ENCODE measurements at places on chromosomes 1 and 21.

- no peak for DNase-seq
These were observed 151.6 kb downstream of the DISC1 start for GRCh38 chr1:231778009-231778719.

DNA sequence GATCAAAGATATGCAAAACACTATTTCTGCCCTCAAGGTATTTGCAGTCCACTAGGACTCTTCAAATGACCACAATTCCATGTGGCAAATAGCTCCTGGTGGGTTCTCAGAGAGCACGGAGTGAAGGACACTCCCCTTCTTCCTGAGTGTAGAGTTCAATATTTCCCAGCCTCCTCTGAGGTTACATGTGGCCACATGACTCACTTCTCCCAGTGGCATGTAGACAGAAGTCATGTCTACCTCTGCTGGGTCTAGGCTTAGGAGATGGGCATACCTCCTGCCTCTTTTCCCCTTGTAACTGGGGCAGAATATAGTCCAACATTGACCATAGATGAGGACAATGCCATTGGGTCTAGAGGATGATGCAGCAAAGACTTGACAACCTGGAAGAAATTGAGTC is 191.4 kb downstream of the MIS18A start:
- DNase-seq, result no peak

GRCh38 chr1:86713477-86713876 is 9.1 kb downstream of the SH3GLB1 start:
- no peak for DNase-seq

GRCh38 chr1:46478721-46479485 is 10.7 kb upstream of the DMBX1 start:
- DNase-seq, result no peak

DNA sequence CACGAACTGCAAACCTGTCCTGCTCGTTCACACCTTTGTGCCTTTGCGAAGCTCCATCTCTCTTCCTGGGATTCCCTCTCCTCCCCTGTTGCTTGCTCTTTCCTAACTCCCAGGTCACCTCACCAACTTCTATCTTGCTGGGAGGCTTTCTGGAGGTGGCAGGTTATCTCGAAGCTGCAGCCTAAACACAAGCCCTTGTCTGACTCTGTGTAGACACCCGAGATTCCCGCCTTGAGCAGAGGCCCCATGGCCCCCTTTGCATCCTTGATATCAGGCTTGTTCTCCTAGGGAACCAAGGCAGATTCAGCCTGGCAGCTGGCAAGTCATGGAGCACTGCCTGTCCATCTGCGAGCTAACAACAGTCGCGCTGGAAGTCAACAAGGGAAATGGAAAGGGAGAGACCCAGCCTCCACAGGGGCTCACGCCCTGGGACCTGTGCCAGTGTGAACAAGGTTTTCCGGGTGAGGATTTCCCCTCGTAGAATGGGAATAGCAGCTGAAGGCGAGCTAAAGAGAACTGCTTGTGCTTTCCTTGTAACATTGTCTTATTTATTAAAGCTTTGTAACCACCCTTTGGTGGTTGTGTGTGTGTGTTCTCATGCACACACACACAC is 109.5 kb upstream of the JUN start:
- DNase-seq, result no peak

DNA sequence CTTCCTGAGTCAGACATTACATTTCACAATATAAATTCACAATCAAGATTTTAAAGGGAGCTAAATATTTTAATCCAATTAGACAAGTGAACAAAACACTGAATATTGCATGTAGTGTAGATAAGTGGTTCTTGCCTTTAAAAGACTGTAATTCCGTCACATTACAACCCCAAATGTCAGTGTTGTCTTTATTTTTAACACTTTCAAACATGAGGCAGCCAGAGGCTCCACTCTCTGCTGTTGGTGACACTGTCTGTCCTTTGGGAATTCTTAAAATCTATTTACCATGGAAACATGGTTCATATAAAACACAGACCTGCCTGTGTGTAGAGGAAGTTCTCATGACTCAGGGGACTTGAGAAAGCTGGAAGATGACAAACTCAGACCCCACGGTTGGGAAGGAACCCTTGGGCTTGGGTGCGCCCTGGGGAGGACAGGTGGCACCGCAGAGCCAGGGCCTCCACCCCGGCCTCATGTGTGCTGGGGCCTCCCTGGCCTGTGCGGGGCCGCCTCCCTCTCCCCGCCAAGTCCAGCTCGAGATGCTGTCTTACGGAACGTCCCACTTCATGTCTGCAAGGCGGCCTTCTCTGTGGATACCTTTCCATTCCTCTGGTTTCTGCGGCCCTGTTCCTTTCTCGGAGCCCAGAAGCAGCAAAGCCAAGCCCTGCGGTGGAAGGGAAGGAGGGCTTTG is 239.0 kb downstream of the SDCCAG8 start:
- DNase-seq, result no peak

DNA sequence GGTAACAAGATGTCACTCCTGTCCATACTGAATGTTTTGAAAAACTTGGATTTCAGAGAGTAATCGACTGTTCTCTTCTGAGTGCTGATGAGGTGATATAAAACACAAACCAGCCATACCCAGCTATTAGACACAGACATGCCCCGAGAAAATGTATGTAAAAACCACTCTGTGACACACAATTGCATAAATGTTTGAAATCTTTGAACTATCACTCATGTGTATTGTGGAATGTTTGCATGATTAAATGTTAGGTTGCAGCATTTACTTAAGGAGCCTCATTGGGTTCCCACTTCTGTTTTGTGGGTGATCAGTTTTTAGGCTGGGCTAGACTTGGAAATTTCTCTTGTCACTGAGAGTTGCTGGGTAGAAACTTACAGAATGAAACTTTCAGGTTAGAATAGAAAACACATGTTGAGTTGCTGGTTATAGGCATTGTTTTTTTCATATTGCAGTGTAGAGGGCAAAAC is 270.4 kb upstream of the B3GALT2 start:
- no peak for DNase-seq

- no peak for DNase-seq
These were observed 14.0 kb downstream of the KDF1 start for GRCh38 chr1:26946270-26946669.

GRCh38 chr21:36542312-36543101 is 62.6 kb upstream of the CLDN14 start:
- no peak for DNase-seq

- no peak for DNase-seq
These were observed 248.4 kb downstream of the RHOU start for GRCh38 chr1:228983661-228984060.

- no peak for DNase-seq
These were observed 61.9 kb downstream of the ERG start for GRCh38 chr21:38436341-38436740.

DNA sequence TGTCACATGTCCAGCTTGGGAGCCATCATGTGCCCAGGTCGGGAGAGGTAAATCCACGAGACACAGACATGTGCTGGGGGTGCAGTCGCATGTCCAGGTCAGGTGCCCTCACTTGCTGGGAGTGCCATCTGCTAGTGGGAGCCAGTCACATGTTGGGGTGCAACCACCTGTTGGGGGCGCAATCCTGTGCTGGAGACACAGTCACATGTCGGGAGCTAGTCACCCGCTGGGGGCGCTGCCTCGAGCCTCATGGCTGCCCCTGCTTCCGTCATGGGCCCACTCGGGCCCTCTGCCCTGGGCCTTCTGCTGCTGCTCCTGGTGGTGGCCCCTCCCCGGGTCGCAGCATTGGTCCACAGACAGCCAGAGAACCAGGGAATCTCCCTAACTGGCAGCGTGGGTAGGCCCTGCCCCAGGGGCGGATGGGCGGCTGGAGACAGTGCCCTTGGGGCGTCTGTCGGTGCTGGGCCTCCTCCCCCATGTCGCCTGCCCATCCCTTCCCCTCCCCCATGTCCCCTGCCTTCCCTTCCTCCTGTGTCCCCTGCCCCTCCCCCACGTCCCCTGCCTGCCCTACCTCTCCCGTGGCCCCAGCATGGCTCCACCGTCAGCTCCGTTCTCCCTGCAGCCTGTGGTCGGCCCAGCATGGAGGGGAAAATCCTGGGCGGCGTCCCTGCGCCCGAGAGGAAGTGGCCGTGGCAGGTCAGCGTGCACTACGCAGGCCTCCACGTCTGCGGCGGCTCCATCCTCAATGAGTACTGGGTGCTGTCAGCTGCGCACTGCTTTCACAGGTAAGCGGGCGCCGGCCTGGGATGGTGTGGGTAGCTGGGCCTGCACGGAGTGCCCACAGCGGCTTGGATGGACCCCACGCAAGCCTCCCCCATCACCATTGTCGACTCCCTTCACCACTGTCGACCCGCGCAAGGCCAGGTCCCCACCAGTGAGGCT is at the start of gene PRSS38:
TSS of gene PRSS38 (plus strand) at position 208 of the 942 bp plus-strand sequence. CDS start at position 250, 42 bp downstream.
- no peak for DNase-seq

- DNase-seq, result no peak
These were observed 33.7 kb downstream of the SPTA1 start for GRCh38 chr1:158652721-158653334.

DNA sequence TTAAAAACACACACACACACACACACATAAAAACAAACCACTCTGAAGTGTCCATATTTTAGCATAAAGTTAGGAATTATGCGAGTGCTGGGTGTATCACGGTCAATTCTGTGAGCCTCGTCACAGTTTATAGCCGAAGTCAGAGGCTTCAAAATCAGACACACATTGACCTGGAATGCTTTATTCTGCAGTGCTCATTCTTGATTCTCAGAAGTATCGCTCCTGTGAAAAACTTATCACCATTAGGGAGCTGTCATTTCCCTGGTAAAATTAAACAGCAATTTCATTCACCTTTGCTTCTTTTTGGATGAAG is 8.7 kb upstream of the IRF2BP2 start:
- DNase-seq, result no peak

- DNase-seq, result no peak
These were observed 90.1 kb downstream of the DMRTB1 start for GRCh38 chr1:53549287-53549686.

DNA sequence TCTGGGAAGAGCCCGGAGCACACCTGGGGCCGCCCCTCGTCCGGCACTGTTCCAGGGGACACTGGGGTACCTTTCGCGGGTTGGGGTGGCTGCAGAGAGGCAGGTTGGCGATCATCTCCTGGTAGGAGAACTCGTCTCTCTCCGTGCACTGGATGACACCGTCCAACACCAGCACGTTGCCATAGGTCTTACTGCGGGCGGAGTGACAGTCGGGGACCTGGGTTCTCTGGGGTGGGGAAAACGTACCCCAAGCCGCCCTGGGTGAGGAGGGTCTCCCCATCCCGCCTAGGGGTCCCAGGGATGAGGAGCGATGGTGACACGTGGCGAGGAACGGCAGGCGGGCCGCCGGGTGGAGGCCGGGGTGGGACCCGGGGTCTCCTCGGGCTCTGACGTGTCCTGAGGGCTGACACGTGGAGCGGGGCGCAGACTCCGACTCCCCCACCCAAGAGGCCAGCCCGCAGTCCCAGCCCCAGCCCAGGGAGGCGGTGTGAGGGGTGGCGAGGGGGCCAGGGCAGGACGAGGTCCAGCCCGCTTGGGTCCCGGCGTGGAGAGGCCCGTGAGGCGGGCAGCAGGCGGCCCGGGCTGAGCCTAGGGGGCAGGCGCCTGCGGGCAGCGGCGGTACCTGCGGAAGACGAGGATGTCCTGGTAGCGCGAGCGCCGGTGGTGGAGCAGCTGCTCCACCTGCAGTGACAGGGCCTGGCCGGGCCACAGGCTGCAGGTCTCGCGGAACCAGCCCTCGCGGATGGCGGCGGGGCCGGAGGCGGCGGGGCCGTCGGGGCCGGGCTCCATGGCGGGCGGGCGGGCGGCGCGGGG is 457 bp downstream of the SRM start:
- DNase-seq, result no peak

DNA sequence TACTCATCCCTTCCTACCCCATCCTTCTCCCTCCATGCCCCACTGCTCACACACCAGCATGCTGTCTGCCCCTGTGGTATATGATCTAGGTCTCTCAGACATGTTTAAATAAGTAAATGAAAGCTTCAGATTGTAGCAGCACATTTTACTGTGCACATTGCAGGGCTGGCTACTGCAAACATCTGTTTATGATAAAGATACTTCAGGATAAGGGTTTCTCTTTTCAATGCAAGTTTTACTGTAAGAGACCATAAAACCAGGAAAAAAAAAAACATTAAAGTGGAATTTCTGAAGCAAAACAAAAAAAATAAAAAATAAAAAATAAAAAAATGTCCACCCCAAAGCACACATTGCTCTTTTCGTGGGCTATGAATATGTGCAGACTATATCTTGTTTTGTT is 184.4 kb downstream of the USH2A start:
- DNase-seq, result no peak

DNA sequence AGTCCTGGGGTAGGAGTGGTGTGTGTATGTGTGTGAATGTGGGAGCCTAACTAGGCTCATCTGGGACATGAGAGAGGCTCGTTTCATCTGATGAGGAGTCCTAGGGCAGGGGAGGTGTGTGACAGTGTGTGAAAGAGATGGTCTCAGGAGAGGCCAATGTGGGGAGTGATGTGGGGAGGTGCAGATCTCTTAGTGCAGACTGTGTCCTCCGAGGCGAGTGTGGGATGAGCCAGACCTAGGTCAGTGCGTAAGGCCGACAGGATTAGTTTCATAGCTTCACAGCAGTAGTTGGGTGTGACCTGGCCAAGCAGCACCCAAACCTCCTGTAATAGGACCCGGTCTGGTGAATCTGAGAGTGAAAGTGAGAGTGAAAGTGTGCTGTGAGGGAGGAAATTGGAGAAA is 94.7 kb downstream of the LIPI start:
- DNase-seq, result no peak

- no peak for DNase-seq
These were observed 136.5 kb downstream of the RERE start for GRCh38 chr1:8680664-8681650.

DNA sequence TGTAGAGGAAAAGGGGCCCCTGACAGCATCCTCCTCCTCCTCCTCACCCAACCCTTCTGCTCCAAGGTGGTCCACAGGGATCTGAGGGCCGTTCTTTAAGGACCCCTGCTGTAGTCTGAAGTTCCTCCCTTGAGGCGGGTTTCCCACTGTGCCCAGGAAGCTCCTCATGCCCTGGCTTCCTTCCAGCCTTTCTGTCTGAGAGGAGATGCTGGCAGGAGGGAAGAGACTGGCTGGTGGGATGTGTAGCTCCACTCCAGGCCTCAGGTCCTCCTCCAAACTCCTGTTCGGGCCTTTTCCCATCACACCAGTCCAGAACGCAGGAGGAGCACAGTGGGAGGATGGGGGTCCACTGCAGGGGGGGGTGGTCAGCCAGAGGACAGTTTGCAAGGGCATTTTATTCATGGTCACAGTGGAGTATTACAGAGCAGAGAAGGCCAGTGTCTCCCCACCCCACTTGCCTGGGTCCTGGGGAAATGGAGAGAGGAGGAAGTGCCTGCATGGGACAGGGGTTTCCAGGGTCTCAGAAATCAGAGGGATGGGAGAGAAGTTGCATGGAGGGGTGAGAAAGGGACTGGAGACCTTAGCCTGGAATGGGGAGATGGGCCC is 7.8 kb downstream of the ETV3L start:
- no peak for DNase-seq

DNA sequence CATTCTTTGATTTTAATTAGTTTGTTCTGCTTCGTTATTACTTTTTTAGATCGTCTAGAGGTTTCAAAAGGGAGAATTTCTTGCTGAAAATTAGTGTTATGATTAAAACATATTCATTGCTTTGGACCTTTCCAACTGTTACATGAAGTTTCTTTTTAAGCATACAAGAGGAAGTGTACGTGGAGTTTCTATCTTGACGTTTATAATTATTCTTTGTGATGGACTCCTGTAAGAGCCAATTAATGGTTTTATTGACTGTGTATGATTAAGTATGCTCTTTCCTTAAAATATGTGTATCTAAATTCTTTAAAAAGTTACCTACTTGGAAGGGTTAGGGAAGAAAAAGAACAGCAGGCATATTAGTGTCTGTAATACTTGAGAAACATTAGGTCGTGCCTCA is 37.8 kb downstream of the SPEN start:
- no peak for DNase-seq

GRCh38 chr1:36203554-36204346 is 20.5 kb upstream of the THRAP3 start:
- peak; percentile 29 for DNase-seq

- no peak for DNase-seq
These were observed 6.8 kb downstream of the RNF220 start for GRCh38 chr1:44411861-44412260.
